ENCODE measurements at places on chromosomes 5 and 9.

DNA sequence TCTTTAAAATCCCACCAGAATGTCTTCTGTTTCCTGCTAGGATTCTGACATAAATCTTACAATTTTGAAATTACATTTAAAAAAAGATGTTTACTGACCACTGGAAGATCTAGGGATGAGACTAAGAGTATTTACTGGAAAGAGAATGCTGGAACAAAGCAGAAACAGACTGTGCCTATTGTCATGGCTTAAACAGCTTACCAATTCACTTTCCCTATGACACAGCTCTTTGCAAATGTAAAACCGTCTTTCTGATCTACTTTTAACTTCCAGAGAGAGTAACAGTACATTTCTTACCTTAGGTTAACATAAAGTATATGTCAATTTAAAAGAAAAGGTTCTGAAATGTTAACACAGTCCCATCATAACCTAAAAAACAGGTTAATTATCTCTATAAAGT lies 10.7 kb downstream of the GIN1 start:
- DNase-seq: no peak

- DNase-seq: no peak
Observed at GRCh38 chr5:110377943-110378342, 348.5 kb downstream of the TMEM232 start.

DNA sequence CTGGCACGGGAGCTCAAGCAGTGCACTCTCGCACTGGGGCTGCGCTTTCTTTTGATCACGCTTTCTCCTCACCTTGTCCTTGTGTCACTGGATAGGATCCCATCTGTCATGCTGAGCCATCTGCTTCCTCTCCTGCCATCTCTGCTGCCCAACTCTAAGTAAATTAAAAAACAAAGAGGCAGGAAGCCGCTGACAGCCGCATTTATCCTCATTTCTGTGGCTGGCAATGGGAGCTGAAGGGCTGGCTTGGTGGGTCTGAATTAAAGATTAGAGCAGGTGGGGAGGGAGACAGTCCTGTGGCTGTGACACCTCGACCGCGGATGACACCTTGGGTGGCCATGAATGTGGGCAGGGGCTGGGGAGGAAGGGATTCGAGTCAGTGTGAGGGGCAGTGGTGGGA lies 159.2 kb upstream of the ALDH1B1 start:
- peak; percentile 67 for DNase-seq

DNA sequence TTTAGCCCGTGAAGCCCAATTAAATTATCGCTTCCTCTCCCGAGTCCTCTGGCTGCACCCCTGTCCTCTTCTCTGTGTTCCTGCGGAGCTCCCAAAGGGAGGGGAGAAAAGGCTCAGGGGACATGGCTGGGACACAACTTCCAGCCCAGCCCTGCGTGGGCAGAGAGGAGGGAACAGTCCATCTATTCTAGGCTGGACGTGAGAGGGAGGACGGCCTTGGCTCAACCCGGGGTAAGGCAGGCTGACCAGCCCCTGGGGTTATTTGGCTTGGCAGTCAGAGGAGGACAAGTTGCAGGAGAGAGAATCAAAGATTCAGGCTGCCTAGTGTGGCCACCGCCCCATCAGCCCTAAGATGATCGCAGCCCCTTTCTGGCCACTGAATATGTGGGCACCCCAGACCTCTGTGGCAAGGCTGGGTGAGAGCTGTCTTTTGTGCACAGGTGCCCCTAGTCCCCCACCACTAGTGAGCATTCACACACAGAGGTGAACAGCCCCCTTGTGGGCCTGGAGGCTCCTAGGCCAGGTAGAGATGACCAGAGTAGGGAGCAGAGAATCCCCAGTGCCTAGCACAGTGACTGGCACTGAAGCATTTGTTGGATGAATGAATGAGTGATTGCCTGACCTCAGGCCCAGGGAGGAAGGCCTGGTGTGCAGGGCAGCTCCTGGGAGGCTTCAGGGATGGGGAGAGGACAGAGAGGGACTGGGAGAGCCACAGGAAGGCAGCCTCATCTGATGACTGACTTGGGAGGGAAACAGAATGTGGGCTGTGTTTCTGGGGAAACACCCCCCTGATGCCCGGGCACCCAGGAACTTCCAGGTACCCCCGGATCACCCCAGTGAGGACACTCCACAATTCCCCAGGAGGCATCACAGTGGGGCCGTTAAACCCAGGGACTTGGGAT lies 133.9 kb downstream of the C9orf50 start:
- DNase-seq: no peak
